ENCODE measurements at places on chromosomes 2 and 18. TPM values are rescaled to one million over a fixed set of nuclear protein-coding genes. Genes with fewer than 3 reads are reported as not detected.

Gene OR6B2
- total RNA-seq = not detected

Gene NEU2
- not detected for total RNA-seq

Gene FIGN
- total RNA-seq = 19.5 TPM

Gene MAP2
- 44.9 TPM for total RNA-seq

Gene TUBA3D
- total RNA-seq = not detected

Gene LIMS3
- total RNA-seq = 2.6 TPM

Gene ZNF385B
- 0.28 TPM for total RNA-seq

Gene RASGRP3
- total RNA-seq = 2.6 TPM

Gene CNNM3
- 34.0 TPM for total RNA-seq

Gene CFAP221
- total RNA-seq = not detected

Gene TBR1
- not detected for total RNA-seq

Gene PTPRM
- total RNA-seq = 1.6 TPM

Gene HJURP
- total RNA-seq = 87.0 TPM

GRCh38 chr2:118481299-118481698, 366.1 kb downstream of the EN1 start:
- DNase-seq = no peak

- no peak for DNase-seq
Measured at GRCh38 chr18:59264651-59265245, 8.5 kb downstream of the RAX start.

DNA sequence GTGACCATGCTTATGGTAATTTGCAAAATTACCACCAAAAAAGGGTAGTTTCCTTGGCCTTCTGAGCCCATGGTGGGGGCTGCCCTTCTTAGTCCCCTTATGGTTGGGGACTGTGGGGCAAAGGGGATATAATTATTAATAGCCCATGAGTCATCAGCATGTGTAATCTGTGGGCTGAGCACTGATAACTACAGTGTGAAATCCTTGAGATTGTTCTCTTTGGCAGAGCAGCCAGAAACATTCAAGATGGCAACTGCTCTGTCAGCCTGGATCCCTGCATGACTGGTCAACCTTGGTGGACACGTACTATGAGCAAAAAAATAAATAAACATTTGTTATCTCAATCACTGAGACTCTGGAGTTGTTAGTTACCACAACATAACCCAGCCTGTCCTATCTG, 61.3 kb downstream of the MGAT4A start:
- DNase-seq = no peak

DNA sequence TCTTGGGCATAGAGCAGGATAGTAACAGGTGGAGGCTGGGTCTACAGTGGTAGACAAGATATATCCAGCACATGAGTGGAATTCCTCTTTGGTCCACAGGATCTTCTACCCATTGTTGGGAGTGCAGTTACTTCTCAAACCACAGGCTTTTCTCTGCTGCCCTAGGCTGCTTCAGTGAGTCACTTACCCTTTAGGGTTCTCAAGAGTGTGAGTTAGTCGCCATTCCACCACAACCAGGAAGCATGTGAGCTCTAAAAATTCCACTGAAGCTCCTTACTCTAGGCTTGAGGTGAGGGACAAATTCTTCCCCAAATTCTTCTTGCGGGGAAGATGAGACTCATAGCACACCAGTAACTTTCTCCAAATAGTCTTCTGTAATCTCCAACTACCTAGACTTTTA, 189.4 kb downstream of the PLCL1 start:
- no peak for DNase-seq

GRCh38 chr18:31040686-31041270, 1.8 kb downstream of the DSC3 start:
- no peak for DNase-seq

- DNase-seq = no peak
Measured at GRCh38 chr2:193482557-193482956, 1287.8 kb upstream of the TMEFF2 start.

DNA sequence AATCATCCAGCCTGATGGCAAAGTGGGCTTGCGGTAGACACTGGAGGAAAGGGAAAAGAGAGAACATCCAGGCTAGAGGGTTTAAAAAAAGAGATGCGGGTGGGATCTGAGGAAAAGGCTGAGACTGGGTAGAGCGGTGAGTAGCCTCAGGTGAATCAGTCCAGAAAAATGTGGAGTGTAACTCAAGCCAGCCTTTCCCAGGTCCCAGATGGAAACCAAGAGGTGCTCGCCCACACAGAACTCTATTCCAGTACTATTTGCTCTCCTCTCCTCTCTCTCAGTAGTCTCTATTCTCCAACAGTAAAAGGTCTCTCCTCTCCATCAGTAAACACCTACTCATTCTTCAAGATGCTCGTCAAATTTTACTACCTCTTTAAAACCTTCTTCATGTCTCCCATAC, 38.3 kb upstream of the NRP2 start:
- DNase-seq = no peak

- DNase-seq = no peak
Measured at GRCh38 chr2:170514140-170514539, 201.0 kb upstream of the SP5 start.

- no peak for DNase-seq
Measured at GRCh38 chr2:9144617-9145016, 62.0 kb upstream of the ASAP2 start.

DNA sequence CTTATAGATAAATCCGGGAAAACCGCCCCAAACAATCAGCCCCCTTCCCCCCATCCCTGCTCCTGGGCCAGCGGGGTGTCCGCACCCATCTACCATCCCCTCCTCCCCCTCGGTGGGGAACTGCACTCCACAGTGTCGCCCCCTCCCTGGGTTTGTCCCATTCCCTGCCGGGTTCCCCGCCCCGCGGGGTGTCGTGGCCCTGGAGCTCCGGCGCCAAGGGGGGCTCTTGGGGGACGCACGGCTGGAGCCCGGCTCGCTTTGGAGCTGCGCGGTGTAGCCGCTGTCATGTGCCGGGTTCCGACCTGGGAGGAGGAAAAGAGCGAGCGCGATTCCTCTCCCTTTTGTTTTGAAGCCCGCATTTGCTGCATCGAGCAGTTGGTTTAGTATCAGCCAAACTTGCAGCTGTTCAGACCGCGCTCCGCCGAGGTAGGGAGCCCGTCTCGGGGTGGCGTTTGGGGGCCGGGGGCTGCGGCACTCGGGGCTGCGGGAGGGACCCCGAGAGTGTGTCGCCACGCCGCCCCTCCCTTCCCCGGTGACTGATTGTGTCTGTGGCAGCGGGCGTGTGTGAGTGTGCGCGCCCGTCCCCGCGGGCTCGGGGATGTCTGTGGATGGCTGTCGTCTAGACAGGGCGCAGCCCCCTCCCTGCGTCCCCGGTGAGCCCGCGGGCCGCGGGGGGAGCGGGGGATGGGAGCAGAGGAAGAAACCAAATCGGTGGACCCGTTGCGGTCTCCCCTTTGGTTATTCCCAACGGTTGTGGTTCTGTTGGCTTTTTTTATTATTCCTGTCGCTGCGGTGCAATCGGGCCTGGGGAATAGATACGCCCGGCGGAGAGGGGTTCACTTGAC, 797 bp downstream of the CTIF start:
- DNase-seq = no peak

GRCh38 chr2:150644298-150645067, 157.0 kb upstream of the RND3 start:
- DNase-seq = peak; percentile 68

DNA sequence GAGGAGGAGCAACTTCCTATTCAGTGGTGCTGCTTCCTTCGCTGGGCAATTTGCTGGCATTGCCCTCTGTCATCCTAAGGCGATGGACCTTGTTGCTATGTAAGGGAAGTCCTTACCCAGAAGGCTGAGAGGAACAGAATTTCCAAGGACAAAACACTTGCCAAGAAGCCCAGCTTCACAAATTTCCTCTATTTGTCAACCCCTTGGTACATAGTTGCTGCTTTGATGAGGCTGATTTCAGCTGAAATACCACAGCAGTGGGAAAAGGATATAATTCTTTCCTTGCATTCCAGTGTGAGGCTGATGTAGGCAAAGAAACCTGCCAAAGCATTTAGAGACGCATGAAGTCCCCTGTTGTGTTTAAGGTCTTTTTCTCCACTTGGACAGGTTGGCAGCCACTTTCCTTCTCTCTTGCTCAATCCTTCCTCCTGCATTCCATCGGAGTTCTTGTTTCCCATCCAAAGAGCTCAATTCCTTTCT, 16.4 kb upstream of the ST3GAL5 start:
- no peak for DNase-seq

- no peak for DNase-seq
Measured at GRCh38 chr2:100753881-100754280, 66.1 kb upstream of the NPAS2 start.

- no peak for DNase-seq
Measured at GRCh38 chr2:102081606-102082005, 60.9 kb upstream of the IL1R1 start.

GRCh38 chr18:72107647-72108383, 436.3 kb downstream of the CBLN2 start:
- no peak for DNase-seq

DNA sequence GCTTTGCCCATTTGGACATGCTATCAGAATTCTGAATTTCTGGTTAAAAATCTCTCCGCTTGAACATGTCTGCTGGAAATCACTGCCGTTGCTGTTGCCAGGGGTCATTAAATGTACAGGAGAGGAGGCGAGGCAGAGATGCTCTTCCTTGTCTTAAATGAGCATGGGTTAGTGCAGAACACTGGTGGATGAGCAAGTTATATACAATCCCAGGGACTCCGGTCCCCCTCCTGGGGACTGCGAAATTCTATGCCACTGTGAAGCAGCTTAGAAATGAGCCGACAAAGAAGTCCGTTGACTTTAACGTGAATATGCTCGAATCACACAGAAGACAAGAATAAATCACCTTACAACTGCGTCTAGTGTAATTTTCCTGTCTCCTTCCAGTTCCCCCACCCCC, 95.1 kb upstream of the KLHL14 start:
- DNase-seq = no peak

- DNase-seq = no peak
Measured at GRCh38 chr2:222677981-222678380, 6.5 kb downstream of the MOGAT1 start.

GRCh38 chr2:129492548-129492947, 486.9 kb upstream of the RAB6C start:
- DNase-seq = no peak

GRCh38 chr2:141517852-141518421, 612.9 kb downstream of the LRP1B start:
- no peak for DNase-seq

DNA sequence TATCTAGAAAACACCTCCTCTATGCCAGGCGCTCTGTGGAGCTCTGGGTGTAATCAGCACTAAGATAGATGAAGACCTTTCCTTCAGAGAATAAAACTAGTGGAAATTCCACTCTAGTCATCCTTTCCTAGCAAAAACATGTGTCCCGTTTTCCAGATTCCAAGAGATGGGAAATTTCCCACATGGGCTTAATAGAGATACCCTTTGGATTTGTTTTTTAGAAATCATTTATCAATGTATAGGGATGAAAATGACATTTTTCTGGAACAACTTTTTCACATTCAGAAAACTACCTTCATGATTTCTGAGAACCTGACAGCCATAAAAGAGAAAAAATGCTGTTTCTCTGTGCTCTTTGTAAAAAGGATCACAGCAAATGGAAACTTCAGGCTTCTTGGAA, 152.1 kb downstream of the NCKAP5 start:
- DNase-seq = no peak

GRCh38 chr18:62338446-62339105, 13.5 kb downstream of the TNFRSF11A start:
- DNase-seq = no peak

GRCh38 chr18:40841467-40841866, 1113.6 kb upstream of the PIK3C3 start:
- no peak for DNase-seq

- no peak for DNase-seq
Measured at GRCh38 chr2:194559964-194560363, 1097.1 kb upstream of the SLC39A10 start.

GRCh38 chr2:205965707-205966106, 120.3 kb downstream of the INO80D start:
- no peak for DNase-seq

DNA sequence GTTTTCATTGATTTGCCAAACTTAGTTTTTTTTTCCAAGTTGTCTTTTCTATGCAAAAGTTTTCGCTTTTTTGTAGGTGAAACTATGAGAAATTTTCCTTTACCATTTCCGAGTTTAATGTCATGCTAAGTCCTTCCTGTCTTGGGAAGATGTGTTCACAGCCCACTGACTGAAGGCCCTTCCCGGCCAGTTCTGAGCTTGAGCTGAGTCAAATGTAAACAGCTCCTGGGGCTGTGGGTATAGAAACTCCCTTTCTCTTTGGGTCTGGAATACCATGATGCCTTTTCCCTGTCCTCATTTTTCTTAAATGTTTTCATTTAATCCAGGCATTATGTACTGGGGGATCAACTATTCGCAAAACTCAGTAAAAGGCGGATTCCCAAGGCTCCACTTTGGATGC, 69.8 kb upstream of the IL1R1 start:
- DNase-seq = no peak

DNA sequence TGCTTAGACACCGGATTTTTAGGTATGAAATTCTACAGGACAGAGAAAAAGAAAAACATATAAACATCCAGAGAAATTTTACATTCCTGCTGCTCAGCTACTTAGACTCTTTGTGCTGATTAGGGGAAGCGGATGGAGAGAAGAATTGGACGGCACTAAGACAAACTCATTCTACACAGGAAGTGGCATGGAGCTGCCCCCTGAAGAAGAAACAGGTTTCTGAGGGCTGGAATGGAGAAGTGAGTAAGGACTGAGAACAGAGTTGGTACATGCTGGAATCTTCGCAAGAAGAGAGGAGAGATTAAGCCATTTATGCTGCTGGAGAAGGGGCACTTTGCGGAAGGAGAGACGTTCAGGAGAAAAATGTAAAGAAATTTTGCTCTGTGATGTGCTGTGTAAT, 253.0 kb upstream of the ERBB4 start:
- DNase-seq = no peak

- DNase-seq = no peak
Measured at GRCh38 chr18:73235921-73236320, 368.1 kb upstream of the NETO1 start.

DNA sequence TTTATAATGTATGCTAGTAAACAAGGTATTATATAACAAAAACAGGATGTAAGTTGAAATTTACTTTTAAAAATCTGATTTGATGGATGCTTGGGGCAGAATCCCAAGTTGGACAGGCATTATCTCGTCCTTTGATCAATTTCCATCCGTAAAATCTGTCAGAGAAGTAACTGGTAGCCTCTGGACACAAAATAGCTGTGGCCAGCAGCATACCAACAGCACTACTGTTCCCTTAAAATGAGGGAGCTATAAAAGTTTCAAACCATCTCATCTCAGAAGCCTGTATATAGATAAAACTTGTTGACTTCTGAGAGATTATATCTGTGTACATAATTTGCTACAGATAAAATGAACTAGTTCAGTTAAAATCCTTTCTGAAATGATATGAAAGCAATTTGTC, 14.7 kb upstream of the METAP1D start:
- DNase-seq = no peak
